CD8-positive, alpha-beta T cell (primary cell): ENCODE measurements at places on chromosomes 12 and 14.

DNA sequence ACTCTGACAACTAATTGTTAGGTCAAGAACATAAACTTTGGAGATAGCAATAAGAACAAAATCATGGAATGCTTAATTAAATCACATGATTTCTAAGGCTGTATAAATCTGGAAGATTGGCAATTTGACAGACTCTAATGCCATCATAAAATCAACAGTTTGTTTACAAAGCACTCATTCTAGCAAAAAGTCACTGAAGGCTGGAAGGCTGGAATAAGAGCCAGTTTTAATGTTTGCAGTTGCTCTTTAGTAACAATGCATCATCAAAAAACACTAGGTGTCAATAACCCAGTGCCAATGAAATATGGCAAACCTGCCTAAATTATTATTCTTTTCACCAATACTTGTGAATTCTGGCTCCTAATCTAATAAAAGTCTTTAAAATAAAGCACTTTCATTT, 65.0 kb downstream of the NUMB start:
- no peak for DNase-seq

- no peak for DNase-seq
Measured at GRCh38 chr12:3097186-3097804, 20.1 kb downstream of the TSPAN9 start.

DNA sequence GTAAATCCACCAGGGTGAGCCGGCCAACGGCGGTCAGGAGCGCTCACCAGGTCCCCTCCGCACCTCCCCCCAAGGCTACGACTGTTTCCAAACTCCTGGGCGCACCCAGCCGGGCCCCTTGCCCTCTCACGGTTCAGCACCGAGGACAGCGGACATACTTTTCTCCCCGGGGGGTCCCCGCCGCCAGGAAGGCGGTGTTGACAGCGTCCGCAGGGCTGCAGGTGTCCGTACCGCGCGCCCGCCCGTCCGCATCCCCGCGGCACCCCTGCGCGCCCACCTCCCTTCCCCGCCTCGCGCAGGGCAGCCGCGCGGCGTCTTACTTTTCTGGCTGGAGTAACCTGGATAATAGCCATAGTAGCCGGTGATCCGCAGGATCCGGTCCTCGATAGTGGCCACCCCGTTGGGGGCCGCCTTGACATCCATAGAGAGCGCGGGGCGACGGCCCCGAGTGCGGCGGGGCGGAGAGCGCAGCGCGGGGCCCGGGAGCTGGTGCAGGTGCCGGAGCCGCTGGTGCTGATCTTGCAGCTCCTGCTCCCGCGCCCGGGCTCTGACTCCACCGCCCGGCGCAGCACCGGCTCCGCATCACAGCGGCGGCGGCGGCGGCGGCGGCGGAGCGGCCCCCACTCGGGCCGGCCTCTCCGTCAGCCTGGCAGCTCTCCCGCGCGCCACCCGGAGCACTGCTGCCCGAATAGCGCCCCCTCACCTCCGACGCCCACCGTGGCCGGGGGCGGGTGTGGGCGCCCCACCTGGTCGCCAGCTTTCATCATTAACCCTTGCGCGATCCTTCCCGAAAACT, at the start of gene SLC35F4:
TSS of gene SLC35F4 (minus strand) at position 690 of the 796 bp plus-strand sequence.
- no peak for DNase-seq

GRCh38 chr12:51281202-51281924, 11.1 kb upstream of the SMAGP start:
- no peak for DNase-seq

GRCh38 chr12:89185181-89185580, 167.1 kb downstream of the DUSP6 start:
- DNase-seq = no peak

DNA sequence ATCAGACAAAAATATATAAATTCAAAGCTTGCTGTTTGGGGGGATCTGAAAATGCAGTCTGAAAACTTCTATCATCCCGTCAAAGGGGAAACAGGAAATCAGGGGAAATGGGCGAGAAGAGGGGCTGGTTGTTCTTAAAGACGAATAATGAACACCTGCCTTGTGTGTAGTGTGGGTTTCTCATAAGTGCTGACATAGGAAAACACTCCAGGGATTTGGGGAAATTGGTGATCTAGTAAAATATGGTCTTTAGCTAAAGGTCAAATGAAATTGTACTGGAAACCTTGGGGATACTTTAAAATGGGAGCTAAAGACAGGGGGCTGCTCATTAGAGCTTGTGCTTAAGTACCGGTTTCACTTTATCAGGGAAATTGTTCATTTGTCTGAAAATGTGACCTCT, 39.6 kb upstream of the PIK3C2G start:
- no peak for DNase-seq

DNA sequence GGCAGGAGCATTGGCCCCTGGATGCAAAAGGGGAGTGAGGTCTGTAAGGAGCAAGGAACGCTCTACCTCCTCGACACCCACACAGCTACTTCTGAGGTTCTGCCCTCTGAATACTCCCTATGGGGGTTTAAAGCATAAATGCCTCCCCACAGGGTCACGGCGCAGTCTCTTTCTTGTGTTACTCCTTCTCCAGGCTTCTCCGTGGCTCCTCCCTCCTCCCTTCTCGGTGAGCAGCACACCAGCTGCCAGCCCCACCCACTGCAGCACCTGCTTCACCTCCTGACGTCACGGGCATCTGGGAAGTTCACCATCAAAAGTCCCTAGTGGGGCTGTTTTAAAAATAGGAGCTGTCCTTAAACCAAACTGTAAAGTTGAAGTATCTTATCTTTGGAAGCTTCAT, 67.3 kb downstream of the SPTB start:
- DNase-seq = no peak

GRCh38 chr12:26359576-26359975, 164.2 kb downstream of the SSPN start:
- no peak for DNase-seq

DNA sequence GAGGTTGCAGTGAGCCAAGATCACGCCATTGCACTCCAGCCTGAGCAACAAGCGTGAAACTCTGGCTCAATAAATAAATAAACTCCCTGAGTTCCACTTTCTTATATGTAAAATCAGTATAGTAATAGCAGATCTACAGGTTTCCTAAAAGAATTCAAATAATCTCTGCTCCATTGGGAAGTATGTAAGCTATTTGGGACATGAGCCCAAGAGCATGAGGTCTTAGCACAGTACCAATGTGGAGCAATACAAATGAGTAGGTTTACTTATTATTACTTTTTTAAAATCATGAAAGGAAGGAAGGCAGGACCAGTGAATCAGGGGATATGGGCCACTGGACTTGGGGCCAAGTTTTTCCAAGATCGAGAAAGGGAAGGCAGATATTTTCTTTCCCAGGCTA, 216.9 kb upstream of the DIO2 start:
- no peak for DNase-seq

DNA sequence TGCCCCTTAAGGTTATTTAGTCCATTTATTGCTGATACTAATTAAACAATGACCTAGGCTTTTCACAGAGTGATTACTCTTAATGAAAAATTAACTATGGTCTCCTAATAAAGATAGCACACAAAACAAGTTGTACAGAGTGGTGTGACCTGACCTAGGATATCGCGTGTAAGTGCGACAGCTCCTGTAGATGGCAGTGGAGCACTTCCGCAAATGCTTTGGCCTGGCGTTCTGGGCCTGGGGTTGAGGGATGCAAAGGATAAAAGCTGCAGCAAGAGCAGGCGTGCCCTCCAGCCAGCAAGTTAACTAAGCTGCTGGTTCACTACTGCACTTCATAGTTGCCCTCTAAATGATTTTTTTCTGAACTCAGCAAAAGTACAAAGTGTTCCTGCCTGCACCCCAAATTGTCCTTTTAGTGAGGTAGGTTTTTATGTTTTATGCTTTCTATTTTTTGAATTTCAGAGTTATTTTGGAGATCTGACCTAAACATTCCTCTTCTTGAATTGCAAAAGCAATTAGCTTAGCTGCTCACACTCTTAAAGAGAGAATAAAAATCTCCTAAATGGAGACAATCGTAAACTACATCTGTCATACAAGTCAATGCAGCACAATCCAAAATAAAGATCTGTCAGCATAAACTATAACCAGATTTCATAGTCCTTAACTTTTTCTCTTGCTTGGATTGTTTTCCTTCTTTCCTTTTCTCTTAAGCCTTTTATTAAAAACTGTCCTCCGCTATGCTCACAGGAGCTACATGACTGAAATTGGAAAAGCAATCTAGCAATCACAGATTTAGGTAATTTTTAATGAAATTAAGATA, 379.6 kb downstream of the LRIG3 start:
- DNase-seq = no peak

DNA sequence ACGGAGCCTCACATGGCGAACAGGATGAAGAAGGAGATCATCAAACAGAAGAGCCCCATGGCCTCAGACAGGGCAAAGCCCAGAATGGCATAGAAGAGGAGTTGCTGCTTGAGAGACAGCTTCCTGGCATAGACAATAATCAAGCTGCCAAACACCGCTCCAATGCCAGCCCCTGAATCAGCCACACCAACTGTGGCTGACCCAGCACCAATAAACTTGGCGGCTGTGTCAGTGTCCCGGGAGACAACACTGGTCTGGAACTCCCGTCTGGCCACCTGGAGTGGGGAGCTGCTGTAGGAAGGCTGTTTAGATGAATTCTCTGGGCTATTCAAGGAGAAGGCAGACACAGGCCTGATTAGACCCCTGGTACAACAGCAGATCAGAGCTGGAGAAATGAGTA, 100.1 kb downstream of the HEATR5A start:
- no peak for DNase-seq

- no peak for DNase-seq
Measured at GRCh38 chr14:81402123-81402495, 2.0 kb upstream of the STON2 start.

DNA sequence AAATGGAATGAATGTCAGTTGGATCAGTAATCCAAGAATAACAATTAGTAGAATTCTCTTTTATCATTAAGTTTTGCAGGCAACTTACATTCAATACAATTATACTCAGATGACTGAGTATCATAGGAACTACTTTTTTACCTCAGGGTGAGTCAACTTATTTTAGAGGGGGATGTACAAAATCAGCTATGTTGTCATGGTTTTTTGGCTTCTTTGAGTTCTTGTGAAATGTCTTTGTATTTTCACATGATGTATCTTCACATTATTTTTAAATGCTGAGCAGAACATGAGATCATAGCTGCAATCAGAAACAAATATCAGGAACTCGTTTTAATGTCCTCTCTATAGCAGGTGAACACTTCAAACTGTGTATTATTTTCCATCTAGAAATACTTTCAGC, 65.3 kb upstream of the PTPRR start:
- DNase-seq = no peak
